ENCODE measurements at places on chromosomes 2 and 18.

GRCh38 chr2:84160453-84160852 is 298.6 kb downstream of the SUCLG1 start:
- no peak for DNase-seq

GRCh38 chr2:176817061-176817565 is 395.5 kb upstream of the HNRNPA3 start:
- no peak for DNase-seq

DNA sequence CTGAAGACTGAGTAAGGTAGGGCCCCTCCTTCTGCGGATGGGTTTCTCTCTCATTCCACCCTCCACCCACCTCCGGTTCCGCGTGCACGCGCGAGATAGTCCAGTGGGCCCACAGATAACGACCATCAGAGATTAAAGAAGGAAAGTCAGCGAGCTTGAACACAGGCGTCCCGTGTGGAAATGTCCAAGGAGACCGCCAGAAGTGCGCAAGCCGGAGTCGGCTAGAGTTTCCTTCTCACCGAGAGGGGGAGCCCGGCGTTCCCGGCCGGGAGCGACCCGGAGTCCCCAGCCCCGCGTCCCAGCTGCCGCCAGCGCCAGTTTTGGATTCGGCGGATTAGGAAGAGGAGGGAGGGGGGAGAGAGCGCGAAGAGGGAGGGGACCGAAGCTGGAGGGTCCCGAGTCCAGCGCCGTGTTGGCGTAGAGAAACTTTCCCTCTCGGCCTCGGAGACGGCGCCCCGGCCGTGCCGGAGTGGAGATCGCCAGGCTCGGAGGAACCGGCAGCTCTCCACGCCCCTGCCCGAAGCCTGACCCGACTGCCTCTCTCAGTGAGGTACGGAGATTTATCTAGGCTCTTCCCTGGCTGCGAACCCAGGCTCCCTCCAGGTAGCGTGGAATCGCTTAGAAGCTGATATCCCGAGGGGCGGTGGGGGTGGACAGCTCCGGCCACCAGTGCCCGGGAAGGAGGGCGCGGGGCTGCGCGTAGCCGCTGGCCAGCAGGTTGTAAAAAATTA is at the start of gene GULP1:
Gene GULP1, plus strand, starts transcription at position 258 of the 731 bp plus-strand sequence. CDS start 185,829 bp downstream, outside the sequence.
- DNase-seq = peak; percentile 78

GRCh38 chr2:11154016-11154922 is 998 bp upstream of the SLC66A3 start:
- DNase-seq = no peak

DNA sequence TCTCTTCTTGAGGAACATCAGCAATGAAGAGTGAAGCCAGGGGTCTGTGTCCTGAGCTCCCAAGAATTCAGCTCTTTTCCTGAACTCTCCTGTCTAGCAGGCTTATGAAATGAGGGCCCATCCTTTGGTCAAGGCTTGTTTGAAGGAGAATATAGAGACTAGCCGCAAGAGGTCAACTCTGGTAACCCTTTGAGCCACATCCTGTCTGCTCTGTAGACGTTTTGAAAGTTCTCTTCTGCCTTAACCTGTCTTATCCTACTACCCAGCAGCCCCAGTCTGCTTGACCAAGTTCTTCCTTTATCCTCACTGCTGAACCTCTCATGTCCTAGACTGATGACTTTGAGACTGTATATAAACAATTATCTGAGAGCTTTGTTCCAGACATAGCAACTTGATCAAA is 5.4 kb downstream of the SEMA4F start:
- DNase-seq = no peak

- DNase-seq = no peak
Measured at GRCh38 chr2:182064019-182064778, 78.5 kb downstream of the PPP1R1C start.

DNA sequence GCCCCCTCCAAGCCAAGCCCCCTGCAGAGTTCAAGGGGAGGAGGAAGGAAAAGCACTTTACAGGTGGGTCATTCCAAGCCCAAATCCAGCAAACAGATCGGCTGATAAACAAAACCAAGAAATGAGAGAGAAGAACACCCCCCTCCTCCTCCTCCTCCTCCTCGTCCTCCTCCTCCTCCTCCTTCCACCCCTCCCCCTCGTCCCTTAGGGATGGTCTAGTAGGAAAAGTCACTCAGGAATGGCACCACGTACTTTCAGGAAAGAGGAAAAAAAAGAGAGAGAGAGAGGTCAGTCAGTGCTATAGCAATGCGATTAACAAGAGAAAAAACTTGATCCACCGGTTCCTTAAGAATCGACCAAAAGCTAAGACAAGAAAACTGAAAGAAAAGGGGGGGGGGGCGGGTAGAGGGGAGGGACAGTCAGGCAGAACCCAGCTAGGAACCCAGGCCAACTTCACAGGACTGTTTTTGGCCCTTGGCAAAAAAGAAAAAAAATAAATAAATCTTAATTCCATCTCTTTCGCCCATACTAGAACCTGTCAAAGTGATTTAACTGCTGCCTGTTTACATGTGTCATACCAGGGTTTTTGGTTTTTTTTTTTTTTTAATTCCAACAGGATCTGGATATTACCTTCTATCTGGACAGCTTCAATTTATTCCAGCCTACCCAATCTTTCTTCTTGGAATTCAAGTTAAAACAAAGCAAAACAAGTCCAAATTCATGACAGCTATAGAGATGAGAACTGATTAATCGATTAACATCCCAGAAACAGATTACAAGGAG is 906 bp downstream of the IKZF2 start:
- no peak for DNase-seq

- peak; percentile 85 for DNase-seq
Measured at GRCh38 chr2:130355578-130356431, at the start of gene PTPN18. Gene PTPN18, plus strand, starts transcription at chr2:130356056. Its CDS starts 52 bp downstream, at chr2:130356108.

- DNase-seq = no peak
Measured at GRCh38 chr2:240319221-240319854, 116.1 kb upstream of the GPC1 start.

- DNase-seq = no peak
Measured at GRCh38 chr18:2036086-2036485, 535.2 kb downstream of the METTL4 start.

DNA sequence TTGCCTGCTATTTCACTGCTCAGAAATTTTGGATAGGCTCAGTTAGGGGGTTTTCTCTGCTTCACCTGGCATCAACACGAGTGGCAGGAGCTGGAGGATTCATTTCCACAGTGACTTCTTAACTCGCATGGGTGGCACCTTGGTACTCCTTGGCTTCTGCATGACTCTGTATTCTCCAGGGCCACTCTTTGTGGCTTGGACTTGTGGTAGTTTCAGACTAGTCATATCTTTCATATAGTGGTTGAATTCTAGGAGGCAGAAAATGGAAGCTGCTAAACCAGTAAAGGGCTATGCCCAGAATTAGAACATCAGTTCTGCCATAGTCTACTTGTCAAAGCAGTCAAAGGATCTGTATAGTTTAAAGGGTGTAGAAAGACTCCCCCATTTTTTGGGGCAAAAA is 6.8 kb downstream of the MAIP1 start:
- no peak for DNase-seq

DNA sequence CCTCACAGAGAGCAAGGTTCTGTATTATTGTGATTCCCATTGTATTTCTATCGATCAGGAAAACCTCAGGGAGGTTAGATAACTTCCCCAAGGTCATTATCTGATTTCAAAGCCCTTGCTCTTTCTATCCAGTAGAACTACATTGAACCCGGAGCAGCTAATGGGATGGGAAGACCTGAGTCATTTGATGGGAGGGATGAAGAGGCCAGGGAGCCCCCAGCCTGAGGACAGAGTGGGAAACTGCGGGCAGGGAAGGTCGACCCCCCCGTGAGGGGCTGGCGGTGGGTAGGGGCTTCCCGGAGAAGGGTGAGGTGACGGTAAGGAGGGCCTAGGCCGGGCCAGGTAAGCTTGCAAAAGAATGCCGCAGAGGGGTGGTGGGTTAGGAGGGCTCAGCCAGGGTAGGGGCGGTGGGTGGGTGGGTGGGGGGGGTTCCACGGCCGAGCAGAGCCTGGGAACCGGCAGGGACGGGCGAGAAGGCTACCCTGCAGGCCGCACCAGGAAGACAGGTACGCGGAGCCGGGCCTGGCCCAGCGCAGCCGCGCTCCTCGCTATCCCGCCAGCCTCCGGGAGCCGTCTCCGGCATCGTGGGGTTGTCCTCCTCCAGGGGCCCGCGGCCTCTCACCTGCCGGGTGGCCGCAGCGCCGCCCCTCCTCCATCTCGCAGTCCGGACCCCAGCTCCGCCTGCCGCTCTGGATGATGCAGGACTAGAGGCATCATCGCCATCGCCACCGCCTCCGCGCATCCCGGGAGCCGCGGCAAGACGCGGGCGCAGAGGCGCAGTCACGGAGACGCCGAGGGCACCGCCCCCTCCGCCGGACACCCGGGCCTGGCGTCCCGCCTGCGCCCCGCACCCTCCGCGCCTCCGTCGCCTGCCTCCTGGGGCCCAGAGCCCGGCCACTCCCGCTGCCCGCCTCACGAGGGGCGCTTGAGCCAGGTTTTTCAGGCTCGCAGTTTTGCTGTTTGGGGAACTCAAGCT is at the start of gene GPR75:
Gene GPR75, minus strand, starts transcription at position 762 of the 976 bp plus-strand sequence. CDS start 5,211 bp downstream, outside the sequence.
- no peak for DNase-seq

- DNase-seq = no peak
Measured at GRCh38 chr2:57146951-57147350, 899.7 kb upstream of the VRK2 start.

DNA sequence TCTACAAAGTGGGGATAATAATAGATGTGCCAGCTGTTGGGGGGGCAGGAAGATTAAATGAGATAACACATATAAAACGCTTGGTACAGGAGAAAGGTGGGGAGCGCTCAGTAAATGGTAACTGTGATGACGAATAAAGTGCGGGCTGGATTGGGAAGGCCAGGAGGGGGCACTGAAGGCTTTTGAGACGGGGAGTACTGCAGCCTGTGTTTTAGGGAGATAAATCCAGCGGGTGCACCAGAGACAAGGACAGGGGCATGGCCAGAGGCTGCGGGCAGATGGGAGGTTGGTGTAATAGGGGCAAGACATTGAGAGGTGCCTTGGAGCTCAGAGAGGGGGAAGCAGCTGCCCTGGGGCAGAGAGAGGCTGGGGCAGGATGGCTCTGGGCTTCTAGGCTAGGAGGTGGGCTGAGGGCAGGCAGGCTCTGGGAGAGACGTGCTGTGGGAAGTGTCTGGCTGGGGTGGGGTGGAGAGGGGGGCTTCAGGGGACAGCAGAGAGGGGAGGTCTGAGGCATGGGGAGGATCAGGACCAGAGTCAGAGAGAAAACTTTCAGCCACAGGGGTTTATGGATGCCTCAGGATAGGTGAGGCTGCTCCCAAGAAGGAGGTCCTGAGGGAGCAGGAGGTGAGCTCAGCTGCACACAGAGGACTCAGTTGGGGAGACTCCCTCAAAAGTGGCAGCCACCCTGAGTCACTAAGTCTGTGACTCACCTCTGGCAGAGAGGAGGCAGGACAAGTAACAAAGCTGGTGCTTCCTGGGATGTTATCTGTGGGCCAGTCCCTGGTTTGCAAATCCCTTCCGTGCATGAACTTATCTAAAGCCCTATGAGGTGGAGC is 18.8 kb downstream of the TEX44 start:
- DNase-seq = peak; percentile 60

DNA sequence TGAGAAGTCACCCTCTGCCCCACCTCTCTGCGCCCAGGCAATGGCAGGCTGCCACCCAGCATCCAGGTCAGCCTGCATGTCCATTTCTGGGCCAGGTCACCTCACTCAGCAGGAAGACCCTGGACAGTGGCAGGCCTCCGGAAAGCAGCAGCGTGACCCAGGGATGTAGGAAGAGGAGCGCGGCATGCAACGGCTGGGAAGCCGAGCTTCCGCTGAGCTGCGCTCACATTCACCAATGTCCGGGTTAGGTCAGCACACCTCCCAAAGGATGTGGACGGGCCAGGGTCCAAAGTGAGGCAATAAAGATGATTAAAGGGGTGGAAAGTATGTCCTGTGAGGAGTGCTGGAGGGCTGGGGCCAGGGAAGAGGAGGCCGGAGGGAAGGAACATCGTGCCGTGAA is 174.5 kb downstream of the CTIF start:
- no peak for DNase-seq

- DNase-seq = peak; percentile 8
Measured at GRCh38 chr2:52821631-52822030, 946.0 kb upstream of the CHAC2 start.

GRCh38 chr18:64276311-64277090 is 127.6 kb upstream of the LINC00305 start:
- no peak for DNase-seq

- DNase-seq = no peak
Measured at GRCh38 chr2:9179572-9180201, 26.9 kb upstream of the ASAP2 start.

DNA sequence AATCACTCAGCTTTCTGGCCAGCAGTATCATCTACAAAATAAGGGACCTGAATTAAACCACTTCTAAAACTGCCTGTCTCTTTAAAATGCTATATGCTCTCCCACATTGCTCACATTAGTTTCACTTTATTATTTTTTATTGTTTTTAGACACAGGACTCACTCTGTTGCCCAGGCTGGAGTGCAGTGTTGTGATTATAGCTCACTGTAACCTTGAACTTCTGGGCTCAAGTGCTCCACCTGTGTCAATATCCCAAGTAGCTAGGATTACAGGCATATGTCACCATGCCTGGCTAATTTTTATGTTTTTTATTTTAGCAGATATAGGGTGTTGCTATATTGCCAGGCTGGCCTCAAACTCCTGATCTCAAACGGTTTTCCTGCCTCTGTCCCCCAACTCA is 591.3 kb upstream of the ZNF804A start:
- DNase-seq = no peak

- no peak for DNase-seq
Measured at GRCh38 chr18:45660746-45661145, 45.5 kb downstream of the SLC14A2 start.

- DNase-seq = no peak
Measured at GRCh38 chr2:234571620-234572407, 74.9 kb upstream of the ARL4C start.

DNA sequence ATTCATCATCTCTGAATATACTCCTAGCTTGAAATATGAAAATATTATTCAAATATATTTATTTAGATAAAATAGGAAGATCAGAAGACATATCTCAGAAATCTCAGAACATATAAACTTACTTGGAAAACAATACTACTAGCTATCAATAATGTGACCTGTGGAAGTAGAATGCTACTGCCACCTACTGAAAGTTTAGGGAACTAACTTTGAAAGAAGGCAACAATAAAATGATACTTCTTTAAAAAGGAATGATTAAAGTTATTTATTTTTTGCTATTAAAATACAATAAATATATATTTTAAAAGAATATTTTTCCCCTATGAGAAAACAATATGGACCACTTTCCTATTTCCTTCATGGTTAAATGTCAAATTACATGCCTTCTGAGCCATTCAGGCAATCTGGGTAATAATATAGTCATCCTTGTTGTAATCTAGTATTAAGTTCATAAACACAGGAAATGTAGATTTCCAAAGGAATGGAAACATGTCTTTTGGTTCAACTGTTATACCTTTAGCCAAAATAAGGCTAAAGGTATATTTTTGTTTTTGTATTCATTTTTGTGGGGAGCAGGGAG is 26.0 kb downstream of the ACADL start:
- DNase-seq = peak; percentile 26

All from HAP-1 (cell line).